SK-N-MC (cell line): ENCODE measurements at places on chromosomes 13 and 19.
A peak's percentile ranks its signal among the peaks of the same experiment; 100 is the strongest.

DNA sequence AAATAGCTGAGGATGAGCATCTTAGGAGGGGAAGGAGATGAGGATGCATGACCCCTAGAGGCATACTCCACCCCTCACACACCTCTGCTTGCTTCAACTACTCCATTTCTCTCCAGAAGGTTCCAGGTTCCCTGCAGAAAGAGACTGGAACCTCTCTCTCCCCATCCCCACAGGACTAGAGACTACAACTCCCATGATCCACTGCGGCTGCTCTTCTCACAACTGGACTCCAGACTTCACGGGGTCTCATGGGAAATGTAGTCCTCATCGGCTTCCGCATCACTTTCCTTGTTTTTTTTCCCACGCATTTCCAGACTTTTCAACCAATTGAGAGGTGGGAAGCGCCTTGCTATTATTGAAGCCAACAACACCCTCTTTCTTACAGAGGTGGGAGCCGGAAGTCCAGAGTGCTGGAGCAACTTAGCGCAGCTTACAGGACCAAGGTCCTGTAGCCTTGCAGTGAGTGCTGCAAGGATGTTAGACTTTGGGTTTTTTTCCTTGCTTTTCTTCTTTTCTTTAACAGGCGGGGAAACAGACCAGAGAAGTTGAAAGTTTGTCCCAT, 13.9 kb upstream of the CACNG6 start:
- DNase-seq, result peak; percentile 5

DNA sequence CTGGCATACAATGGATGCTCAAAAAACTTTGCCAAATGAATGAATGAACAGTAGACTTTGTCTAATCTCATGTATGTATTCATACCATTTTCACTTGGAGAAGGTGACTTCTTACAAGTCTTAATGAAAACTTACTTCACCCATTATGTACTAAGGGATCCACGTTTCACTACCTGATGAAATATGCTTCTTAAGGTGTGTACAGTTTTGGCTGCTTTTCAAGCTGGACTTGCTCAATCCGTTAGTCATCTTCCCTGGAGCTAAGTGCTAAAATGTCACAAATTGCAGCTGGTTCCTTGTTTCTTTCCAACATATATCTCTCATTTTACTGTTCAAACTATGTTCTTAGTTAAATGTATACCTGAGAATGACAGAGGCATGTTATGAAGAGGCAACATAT, 4.2 kb upstream of the CCNA1 start:
- no peak for DNase-seq

DNA sequence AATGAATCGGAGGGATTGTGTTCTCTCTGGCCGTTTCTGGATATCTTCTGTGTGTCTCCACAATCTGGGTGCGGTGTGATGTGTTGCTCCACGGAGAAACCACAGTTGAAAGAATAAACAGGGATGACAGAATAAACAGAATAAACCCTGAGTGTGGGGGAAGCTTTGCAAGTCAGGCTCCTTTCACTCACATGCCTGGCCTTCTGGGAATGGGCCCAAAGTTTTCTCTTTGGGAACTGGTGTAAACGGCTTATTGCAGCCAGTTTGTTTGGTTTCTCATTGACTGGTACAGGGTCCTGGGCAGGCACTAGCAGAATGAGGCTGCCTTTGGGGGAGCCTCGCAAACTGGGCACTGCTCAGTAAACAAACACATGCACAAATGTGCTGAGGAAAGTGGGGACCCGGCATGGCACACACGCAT, 324.7 kb downstream of the DLEU7 start:
- DNase-seq, result no peak

GRCh38 chr13:24734950-24735349, 29.0 kb upstream of the RNF17 start:
- DNase-seq, result no peak

DNA sequence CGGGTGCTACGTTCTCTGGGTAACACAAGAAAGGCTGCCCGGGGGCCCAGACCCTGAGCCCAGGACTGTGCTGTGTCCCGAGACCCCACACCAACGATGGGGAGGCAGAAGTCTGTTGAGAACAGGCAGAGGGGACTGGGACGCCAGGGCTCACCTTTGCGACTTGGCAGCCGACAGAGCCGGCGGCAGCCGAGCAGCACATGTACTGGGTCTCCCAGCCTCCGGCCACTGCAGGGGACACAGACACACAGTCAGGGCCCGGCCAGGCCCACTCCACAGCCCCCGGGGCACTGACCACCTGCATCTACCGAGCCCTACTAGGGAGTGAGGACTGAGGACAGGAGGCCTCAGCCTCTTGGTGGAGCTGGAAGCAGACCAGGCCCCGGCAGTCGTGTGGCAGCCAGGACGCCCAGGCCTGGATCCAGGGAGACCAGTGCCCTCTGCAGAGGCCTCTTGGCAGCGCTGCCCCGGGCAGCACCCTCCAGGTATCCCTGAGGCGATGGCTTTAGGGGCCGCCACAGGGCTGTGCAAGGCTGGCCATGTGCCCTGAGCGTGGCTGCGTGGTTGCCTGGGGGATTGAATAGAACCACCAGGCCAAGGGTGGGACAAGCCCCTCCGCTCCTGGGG, 5.6 kb upstream of the ATP8B3 start:
- no peak for DNase-seq

DNA sequence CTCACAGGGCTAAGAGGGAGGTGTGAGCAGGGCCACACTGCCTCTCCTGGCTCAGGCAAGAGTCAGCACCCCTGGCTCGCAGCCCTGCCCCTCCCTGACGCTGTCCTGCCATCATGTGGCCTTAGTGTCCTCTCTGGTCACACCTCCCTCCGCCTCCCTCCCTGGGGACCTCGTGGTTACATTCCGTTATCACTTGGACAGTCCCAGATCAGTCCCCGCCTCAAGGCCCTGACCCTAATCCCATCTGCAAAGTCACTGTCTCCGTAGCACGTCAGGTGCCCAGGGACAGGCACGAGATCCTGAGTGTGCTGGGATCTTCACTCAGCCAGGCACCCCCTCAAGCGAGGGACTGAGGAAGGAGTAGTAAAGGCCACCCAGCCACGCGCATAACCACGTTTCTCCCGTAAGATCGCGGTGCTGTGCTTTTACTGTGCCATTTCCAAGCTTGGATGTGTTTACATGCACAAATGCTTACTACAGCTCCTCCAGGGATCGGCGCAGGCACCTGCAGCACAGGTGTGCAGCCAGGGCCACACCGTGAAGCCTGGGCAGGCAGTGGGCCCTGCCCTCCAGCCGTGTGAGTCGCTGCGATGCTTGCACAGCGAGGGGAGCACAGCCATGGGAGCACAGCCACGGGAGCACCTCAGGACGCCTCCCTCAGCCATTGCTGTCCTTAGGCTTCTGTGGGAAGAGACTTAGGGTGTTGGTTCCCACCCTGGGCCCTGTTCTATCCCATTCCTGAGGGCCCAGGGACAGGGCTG, 10.7 kb upstream of the TMEM255B start:
- no peak for DNase-seq

DNA sequence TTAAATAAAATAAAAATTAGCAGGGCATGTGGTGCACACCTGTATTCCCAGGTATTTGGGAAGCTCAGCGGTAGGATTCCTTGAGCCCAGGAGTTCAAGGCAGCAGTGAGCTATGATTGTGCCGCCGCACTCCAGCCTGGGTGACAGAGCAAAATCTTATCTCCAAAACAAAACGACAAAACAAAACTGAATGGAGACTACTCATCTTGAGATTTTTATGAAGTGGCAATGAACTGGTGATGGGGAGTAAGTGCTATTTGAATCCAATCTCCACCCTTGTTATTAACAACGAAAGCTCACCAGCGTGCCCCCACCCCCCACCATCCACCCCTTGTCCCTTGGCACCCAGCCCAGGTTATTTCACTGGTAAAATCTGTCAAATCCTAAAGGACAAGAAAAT, 45.2 kb upstream of the URI1 start:
- no peak for DNase-seq

DNA sequence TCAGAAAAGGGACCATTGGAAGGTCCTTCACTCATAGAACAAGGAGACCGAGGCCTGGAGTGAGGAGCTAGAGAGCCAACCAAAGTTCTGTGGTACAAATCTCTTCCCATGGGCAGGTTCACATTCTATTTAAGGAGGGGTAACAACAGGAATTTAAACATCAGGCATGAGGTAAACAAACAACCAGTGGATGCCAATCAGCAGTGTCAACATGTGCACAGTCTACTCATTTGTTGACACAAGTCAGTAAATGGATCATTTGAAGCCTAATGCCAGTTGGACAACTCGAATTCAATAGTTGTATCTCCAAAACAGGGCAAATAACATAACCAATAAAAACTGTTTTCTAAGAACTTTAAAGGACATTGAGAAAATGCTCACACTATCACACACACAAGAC, 6.3 kb upstream of the DOCK9 start:
- no peak for DNase-seq

DNA sequence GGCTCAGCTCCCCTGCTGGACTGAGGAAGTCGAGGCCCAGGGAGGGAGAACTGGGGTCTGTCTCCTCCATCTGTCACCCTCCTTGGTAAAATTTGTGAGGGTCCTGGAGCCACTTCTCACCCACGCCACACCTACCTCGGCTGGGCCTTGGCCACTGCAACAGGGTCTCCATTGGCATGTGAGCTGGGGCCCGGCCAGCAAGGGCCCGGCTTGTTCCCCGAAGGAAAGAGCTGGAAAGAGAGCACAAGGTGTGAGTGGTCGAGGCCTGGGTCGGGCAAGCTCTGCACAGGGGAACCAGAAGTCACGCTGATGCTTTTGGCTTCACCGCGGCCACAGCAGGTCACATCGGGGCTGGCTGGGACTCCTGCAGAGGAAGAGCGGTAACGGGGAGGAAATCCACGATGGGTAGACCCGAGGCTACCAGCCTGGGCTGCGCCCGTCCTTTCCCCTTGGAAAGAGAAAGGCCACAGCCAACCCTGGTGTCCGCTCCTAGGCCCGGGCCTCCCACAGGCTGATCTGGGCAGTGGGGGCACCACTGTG, 9.0 kb downstream of the NANOS3 start:
- no peak for DNase-seq

GRCh38 chr19:19342086-19343015, 21.7 kb downstream of the MAU2 start:
- DNase-seq, result no peak

GRCh38 chr19:35114353-35115176, 1.1 kb upstream of the FXYD3 start:
- DNase-seq, result no peak
